ENCODE measurements at places on chromosomes 4 and X. TPM values are rescaled to one million over a fixed set of nuclear protein-coding genes. Genes with fewer than 3 reads are reported as not detected.

CFAP47 gene
- total RNA-seq = not detected

ASMT gene
- not detected for total RNA-seq

GABRG1 gene
- not detected for total RNA-seq

ZNF518B gene
- 23.5 TPM for total RNA-seq

SSX1 gene
- not detected for total RNA-seq

PGAM4 gene
- total RNA-seq = not detected

NDST4 gene
- 0.05 TPM for total RNA-seq

DNA sequence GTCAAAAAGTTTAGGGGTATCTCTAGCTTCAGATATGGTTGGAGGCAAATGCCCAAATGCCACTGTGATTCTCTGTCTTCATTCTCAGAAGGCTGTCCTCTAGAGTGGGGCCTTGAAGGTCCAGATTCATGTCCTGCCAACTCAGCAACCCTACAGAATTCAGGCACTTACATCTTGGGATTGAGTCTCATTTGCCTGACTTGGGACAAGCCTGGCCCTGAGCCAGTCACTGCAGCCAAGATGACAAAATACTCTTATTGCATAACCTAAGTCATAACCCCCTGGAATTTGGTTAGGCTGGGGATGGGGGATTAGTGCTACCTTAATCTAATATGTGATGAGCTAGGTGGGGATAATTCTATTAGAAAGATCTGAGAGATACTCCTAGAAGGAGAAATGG is 100.5 kb downstream of the AREG start:
- no peak for DNase-seq
- peaks cover 50% of the 10 kb centered on the region for H3K4me1 ChIP-seq
- H3K4me3 ChIP-seq = no peak overlapping the region
- peak overlapping the region; percentile 21 for H3K27ac ChIP-seq

DNA sequence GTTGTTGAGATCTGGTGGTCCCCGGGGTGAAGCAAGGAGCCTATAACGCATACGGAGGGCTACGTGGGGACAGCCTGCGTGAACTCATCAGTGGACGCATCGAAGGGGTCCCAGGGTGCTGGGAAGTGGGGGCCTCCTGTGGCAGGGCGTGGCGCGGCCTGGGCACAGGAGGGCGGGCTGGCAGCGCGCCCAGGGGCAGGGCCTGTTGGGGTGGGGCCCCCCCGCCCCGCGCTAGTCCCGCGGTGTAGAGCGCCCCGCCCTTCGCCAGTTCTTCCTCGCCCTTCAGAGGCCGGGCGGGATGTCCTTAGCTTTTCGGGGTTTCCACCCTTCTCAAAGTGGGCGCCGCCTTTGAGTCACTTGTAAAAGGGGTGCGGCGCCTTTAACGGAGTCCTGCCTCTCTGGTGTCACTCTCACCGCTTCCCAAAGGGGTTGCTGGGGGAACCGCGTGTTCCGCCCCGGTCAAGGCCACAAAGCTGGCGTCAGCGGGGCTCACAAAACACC is 632 bp downstream of the PLP2 start:
- DNase-seq = peak; percentile 57
- peaks cover 47% of the 10 kb centered on the region for H3K36me3 ChIP-seq
- H3K4me3 ChIP-seq = peak overlapping the region; percentile 69
- H3K27me3 ChIP-seq = no peaks in the 10 kb centered on the region

GRCh38 chr4:74794382-74795010 is at the start of gene BTC:
BTC (minus strand) TSS chr4:74794523; CDS start chr4:74794325, 198 bp downstream.
- H3K4me1 ChIP-seq = no peaks in the 10 kb centered on the region
- no peak within 1 kb of the TSS for H3K27ac ChIP-seq
- H3K4me3 ChIP-seq = peak within 1 kb of the TSS; percentile 32

DNA sequence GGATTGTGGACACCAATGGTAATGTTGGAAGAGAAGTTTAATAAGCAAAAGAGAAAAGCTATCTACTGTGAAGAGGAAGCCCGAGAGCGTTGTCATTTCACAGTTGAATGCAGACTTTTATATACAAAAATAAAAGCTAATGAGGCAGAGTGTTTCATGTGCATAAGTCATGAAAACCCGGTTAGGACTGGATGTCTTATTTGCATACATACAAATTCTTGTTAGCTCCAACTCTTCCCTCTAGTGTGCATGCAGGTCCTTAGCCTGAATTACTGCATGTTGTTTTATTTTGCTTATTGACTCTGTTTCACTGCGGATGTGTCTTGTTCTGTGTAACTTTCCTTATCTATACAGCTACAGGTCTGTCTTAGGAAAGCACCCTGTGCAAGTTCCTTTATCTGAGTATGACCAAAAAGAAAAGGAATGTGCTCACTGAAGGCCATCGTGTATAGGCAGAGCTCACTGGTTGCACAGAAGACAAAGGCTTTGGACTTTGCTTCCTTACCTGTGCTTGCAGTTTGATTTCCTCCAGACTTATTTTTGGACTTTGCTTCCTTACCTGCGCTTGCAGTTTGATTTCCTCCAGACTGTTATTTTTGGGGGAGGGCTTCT is 25.1 kb upstream of the UGT2B11 start:
- no peaks in the 10 kb centered on the region for H3K27me3 ChIP-seq
- H3K27ac ChIP-seq = no peak overlapping the region
- DNase-seq = no peak
- H3K4me1 ChIP-seq = no peaks in the 10 kb centered on the region
- no peaks in the 10 kb centered on the region for H3K36me3 ChIP-seq

- DNase-seq = no peak
- no peak overlapping the region for H3K27ac ChIP-seq
- H3K36me3 ChIP-seq = no peaks in the 10 kb centered on the region
- H3K4me1 ChIP-seq = no peaks in the 10 kb centered on the region
These were observed 457.4 kb downstream of the CENPC start for GRCh38 chr4:67087897-67088296.

- no peaks in the 10 kb centered on the region for H3K27me3 ChIP-seq
- no peak overlapping the region for H3K27ac ChIP-seq
- H3K4me3 ChIP-seq = no peak overlapping the region
These were observed 14.4 kb downstream of the BCOR start for GRCh38 chrX:40083120-40083978.

DNA sequence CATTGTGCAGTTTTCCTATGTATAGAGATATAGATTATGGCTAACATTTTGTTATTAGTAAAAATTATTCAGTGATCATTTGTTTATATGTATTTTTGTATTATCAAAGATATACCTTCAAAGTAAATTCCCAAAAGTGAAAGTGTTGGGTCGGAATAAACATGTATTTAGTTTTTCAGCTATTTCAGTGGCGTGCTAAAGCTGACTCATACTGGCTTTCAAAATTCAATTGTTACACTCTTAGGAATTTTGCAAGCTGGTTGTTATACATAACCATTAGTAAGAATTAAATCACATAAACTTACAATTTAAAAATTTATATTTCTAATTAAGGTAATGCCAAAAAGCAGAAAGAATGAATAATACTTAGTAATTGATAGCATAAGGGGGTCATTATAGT is 288.4 kb upstream of the NRK start:
- no peaks in the 10 kb centered on the region for H3K4me1 ChIP-seq
- no peak for DNase-seq
- H3K4me3 ChIP-seq = no peak overlapping the region
- H3K36me3 ChIP-seq = no peaks in the 10 kb centered on the region

DNA sequence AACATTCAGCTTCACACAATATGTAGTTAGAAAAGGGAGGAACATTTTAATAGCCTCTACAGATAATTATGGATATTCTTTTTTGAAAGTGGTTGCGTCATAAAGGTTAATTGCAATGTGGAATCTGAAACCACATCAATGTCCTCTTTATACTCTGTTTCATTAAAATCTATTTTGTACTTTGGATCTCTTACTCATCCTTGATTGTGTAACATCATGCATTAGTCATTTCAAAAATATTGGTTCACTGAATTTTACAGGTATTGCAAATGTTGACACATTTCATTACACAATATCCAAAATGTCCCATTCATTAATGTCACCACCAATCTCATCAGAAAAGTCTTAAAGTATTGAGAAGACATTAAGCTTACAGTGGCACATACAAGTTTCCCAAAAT is 62.7 kb upstream of the USP9X start:
- no peaks in the 10 kb centered on the region for H3K27me3 ChIP-seq
- no peak for DNase-seq
- no peak overlapping the region for H3K4me3 ChIP-seq
- H3K4me1 ChIP-seq = peaks cover 5% of the 10 kb centered on the region
- no peaks in the 10 kb centered on the region for H3K36me3 ChIP-seq

- no peaks in the 10 kb centered on the region for H3K36me3 ChIP-seq
- H3K27ac ChIP-seq = no peak overlapping the region
These were observed 14.8 kb upstream of the GPRASP2 start for GRCh38 chrX:102697494-102697893.
